Keratinocyte (primary cell): ENCODE measurements at places on chromosomes 16 and 17.

DNA sequence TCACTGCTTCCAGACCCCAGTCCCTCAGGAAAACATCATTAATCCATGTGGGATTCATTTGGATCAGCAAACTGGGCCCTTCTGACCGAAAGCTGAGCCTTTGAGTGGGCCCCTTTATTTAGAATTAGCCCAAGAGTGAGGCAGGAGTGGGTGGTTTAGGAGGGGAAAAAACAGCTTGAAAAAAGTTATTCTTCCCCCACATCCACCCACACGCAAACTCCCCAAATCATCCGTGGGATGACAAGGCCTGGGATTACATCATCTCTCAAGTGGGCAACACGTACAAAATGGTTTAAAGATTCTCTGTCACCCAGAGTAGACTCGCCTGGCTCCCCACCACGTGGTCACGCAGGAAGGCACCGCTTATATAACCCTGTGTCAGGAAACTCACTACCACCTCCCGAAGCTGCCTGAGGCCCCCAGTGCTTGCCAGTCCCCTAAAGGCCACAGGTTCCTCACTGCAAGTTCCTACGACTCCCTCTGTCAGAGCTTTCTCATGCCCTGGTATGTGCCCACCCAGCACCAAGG is 27.6 kb downstream of the GSG1L start:
- no peaks in the 10 kb centered on the region for H3K27me3 ChIP-seq
- H3K4me3 ChIP-seq = no peak overlapping the region
- no peak for DNase-seq
- H3K4me1 ChIP-seq = no peaks in the 10 kb centered on the region

DNA sequence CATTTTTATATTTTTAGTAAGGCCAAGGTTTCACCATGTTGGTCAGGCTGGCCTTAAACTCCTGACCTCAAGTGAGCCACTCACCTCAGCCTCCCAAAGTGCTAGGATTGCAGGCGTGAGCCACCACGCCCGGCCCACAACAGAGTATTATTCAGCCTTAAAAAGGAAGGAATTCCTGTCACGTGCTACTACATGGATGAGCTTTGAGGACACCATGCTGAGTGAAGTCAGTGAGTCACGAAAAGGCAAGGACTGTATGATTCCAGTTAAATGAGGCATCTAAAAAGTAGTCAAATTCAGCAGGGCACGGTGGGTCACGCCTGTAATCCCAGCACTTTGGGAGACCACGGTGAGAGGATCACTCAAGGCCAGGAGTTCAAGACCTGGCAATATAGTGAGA is 9.7 kb downstream of the CSF3 start:
- H3K36me3 ChIP-seq = peaks cover 10% of the 10 kb centered on the region
- peaks cover 61% of the 10 kb centered on the region for H3K4me1 ChIP-seq
- H3K4me3 ChIP-seq = no peak overlapping the region
- H3K27ac ChIP-seq = peak overlapping the region; percentile 74
- H3K27me3 ChIP-seq = no peaks in the 10 kb centered on the region

GRCh38 chr16:89343501-89344457 is 126.3 kb downstream of the ZNF778 start:
- DNase-seq = no peak
- H3K27ac ChIP-seq = no peak overlapping the region
- no peak overlapping the region for H3K4me3 ChIP-seq
- H3K27me3 ChIP-seq = no peaks in the 10 kb centered on the region

DNA sequence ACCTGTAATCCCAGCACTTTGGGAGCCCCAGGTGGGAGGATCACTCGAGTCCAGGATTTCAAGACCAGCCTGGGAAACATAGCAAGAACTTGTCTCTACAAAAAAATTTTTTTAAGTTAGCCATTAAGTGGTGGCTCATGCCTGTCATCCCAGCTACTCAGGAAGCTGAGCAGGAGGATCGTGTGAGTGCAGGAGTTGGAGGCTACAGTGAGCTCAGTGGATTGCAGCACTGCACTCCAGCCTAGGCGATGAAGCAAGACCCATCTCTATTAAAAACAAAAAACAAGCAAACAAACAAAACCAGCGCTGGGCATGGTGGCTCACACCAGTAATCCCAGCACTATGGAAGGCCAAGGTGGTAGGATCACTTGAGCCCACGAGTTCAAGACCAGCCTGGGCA is 38.0 kb downstream of the HEATR3 start:
- no peak for DNase-seq
- H3K27me3 ChIP-seq = no peaks in the 10 kb centered on the region
- peaks cover 19% of the 10 kb centered on the region for H3K4me1 ChIP-seq

- H3K27me3 ChIP-seq = no peaks in the 10 kb centered on the region
- no peak for DNase-seq
- H3K4me3 ChIP-seq = no peak overlapping the region
- peaks cover 2% of the 10 kb centered on the region for H3K4me1 ChIP-seq
- H3K36me3 ChIP-seq = no peaks in the 10 kb centered on the region
Measured at GRCh38 chr16:72910875-72911274, 137.1 kb downstream of the ZFHX3 start.

DNA sequence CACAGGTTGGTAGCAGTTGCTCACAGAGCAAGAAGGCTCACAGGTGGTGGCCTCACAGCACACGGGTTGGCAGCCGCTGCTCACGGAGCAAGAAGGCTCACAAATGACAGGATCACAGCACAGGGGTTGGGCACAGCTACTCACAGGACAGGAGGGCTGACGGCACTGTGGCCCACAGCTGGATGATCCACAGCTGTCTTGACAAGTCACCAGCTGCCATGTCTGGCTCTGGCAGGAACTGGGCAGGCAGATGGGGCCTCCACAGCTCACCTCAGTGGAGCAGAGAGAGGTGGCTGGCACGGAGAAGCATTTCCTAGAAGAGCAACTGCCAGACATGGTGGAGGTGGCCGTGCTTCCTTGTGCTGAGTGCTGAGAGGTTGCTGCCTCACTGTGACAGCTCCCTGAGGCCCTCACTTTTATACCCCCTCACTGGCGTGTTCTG is at the start of gene KRTAP16-1:
KRTAP16-1 (minus strand) TSS at position 392 of the 442 bp plus-strand sequence; CDS start at position 336, 56 bp downstream.
- no peak within 1 kb of the TSS for H3K27ac ChIP-seq
- no peaks in the 10 kb centered on the region for H3K27me3 ChIP-seq
- no peak for DNase-seq
- peaks cover 6% of the 10 kb centered on the region for H3K4me1 ChIP-seq

- H3K4me3 ChIP-seq = no peak overlapping the region
- peaks cover 10% of the 10 kb centered on the region for H3K36me3 ChIP-seq
Measured at GRCh38 chr17:67168496-67168895, 76.5 kb downstream of the HELZ start.

- peak overlapping the region; percentile 98 for H3K4me3 ChIP-seq
- no peaks in the 10 kb centered on the region for H3K27me3 ChIP-seq
- DNase-seq = no peak
- peaks cover 3% of the 10 kb centered on the region for H3K36me3 ChIP-seq
- H3K27ac ChIP-seq = peak overlapping the region; percentile 88
Measured at GRCh38 chr16:15650698-15651171, 690 bp downstream of the NDE1 start.

GRCh38 chr17:850851-851763 is 69.0 kb downstream of the MRM3 start:
- H3K36me3 ChIP-seq = peaks cover 18% of the 10 kb centered on the region
- H3K4me1 ChIP-seq = peaks cover 23% of the 10 kb centered on the region
- peak overlapping the region; percentile 50 for H3K27ac ChIP-seq
- H3K27me3 ChIP-seq = no peaks in the 10 kb centered on the region
- no peak for DNase-seq
- no peak overlapping the region for H3K4me3 ChIP-seq

- H3K36me3 ChIP-seq = no peaks in the 10 kb centered on the region
- H3K4me1 ChIP-seq = peaks cover 6% of the 10 kb centered on the region
- peaks cover 3% of the 10 kb centered on the region for H3K27me3 ChIP-seq
- no peak for DNase-seq
Measured at GRCh38 chr16:82621781-82622180, 5.0 kb upstream of the CDH13 start.

DNA sequence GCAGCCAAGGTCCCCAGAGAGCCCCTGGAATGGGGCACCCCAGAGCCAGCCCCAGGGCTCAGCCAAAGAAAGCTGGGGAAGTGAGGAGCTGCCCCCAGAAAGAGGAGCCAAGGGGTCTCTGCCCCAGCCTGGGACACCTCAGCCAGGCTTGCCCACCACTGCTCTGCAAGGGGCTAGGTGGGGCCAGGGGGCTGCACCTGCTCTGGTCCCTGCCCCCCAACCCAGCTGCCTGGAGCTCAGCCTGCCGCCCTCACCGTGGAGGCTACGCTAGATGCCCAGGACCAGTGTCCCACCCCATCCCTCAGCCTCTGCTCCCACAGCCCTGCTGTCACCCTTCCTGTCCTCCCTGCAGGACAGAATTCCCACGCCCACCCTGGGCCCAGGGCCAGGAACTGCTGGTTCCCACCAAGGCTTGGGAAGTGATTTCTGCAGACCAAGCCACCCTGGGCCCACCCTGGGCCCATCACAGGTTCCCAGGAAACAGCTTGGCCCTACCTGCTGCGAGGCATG is 28.1 kb upstream of the KRT17 start:
- DNase-seq = no peak
- no peaks in the 10 kb centered on the region for H3K27me3 ChIP-seq
- no peaks in the 10 kb centered on the region for H3K36me3 ChIP-seq
- no peak overlapping the region for H3K4me3 ChIP-seq
- H3K4me1 ChIP-seq = peaks cover 89% of the 10 kb centered on the region

DNA sequence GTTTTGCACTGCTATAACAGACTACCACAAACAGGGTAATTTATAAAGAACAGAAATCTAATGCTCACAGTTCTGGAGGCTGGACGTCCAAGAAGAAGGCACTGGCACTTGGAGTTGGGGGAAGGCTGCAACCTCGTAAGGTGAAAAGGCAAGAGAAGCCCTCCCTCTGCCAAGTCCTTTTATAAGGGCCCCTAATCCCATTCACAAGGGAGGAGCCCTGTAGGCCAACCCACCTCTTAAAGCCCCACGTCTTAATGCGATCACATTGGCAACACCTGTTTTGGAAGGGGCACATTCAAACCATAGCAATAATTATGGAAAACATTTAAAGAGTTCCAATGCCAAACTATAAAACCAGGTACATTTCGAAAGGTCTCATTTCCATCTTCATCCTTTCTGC is 5.2 kb downstream of the PKD1L3 start:
- no peaks in the 10 kb centered on the region for H3K36me3 ChIP-seq
- H3K4me1 ChIP-seq = no peaks in the 10 kb centered on the region
- H3K4me3 ChIP-seq = no peak overlapping the region
- H3K27me3 ChIP-seq = no peaks in the 10 kb centered on the region

- H3K27ac ChIP-seq = no peak overlapping the region
- H3K4me3 ChIP-seq = no peak overlapping the region
- H3K36me3 ChIP-seq = no peaks in the 10 kb centered on the region
- peaks cover 56% of the 10 kb centered on the region for H3K27me3 ChIP-seq
Measured at GRCh38 chr17:81126281-81127132, 38.8 kb upstream of the PVALEF start.

DNA sequence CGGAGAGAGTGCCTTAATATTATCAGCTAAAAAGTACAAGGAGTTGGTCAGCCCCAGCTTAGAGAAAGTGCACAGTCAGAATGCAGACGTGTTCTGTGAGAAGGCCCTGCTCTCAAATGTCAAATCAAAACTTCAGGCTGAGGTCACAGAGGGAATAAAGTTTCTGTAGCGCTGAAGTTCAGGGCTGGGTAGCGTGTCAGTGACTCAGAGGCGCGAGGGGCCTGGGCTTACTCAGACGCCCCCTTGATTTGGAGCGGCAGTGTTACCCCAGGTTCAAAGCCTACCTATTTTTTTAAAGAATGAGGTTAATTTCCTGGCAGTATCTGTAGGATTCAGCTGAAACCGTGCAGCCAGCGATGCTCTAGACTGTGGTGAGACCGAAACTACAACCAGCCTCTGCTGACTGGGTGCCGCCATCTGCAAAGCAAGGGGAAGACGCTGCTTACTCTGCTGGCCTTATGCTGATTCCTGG is 4.8 kb downstream of the CIAO3 start:
- no peaks in the 10 kb centered on the region for H3K27me3 ChIP-seq
- no peak for DNase-seq

GRCh38 chr17:40093580-40094201 is 6.7 kb downstream of the NR1D1 start:
- H3K27ac ChIP-seq = no peak overlapping the region
- no peak for DNase-seq
- no peaks in the 10 kb centered on the region for H3K27me3 ChIP-seq
- H3K4me1 ChIP-seq = peaks cover 30% of the 10 kb centered on the region

- H3K4me1 ChIP-seq = no peaks in the 10 kb centered on the region
- no peak overlapping the region for H3K27ac ChIP-seq
- H3K4me3 ChIP-seq = no peak overlapping the region
- no peaks in the 10 kb centered on the region for H3K36me3 ChIP-seq
- peaks cover 18% of the 10 kb centered on the region for H3K27me3 ChIP-seq
Measured at GRCh38 chr16:89005201-89006035, 28.4 kb upstream of the CBFA2T3 start.

GRCh38 chr17:38969281-38969680 is 2.1 kb upstream of the FBXO47 start:
- no peaks in the 10 kb centered on the region for H3K27me3 ChIP-seq
- DNase-seq = no peak
- no peak overlapping the region for H3K4me3 ChIP-seq

GRCh38 chr16:86918637-86919036 is 340.3 kb downstream of the FOXL1 start:
- H3K36me3 ChIP-seq = no peaks in the 10 kb centered on the region
- no peak overlapping the region for H3K4me3 ChIP-seq
- no peaks in the 10 kb centered on the region for H3K4me1 ChIP-seq
- H3K27ac ChIP-seq = no peak overlapping the region
- DNase-seq = no peak
